Activated CD4-positive, CD25-positive, alpha-beta regulatory T cell treated with anti-CD3 and anti-CD28 coated beads, Interleukin-2, amount 50 U/mL, for 24 hours (primary cell): ENCODE measurements at places on chromosomes 5 and 9.

- no peak for ATAC-seq
Measured at GRCh38 chr5:10145923-10146401, 103.7 kb downstream of the ATPSCKMT start.

DNA sequence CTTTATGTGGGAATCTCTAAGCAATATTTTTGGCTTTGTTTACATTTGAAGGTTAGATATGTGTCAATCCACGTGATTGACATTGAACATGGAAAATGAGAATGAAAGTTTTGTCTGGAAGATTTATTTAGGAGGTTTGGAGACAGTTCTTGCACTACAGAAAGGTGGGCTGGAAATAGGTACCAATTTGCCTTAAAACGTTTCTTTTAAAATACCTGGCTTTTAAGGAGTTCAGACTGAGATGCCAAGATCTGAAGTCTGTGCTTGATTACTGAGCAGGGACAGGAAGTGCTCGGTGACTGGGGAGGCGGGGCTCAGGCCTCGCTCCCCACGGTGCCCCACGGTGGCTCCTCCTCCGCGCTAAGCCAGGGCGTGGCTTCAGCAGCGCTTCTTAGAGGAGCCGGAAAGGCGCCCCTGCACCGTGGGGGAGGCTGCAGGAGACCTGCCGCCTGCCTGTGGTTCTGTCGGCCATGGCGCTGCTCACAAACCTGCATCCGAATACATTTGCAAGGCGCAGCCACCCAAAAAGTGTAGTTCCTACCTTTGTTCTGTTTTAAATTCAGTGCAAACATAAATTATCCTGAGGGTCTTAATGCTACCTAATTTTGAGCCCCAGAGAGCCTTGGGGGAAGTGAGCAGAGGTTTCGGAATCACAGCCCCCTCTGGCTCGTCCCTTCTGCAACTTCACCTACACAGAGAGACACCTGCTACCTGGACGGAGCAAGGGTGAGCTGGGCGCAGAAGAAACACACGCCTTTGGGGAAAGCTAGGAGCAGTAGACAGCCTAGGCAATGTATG lies 49.2 kb downstream of the USP20 start:
- ATAC-seq: peak; percentile 55

DNA sequence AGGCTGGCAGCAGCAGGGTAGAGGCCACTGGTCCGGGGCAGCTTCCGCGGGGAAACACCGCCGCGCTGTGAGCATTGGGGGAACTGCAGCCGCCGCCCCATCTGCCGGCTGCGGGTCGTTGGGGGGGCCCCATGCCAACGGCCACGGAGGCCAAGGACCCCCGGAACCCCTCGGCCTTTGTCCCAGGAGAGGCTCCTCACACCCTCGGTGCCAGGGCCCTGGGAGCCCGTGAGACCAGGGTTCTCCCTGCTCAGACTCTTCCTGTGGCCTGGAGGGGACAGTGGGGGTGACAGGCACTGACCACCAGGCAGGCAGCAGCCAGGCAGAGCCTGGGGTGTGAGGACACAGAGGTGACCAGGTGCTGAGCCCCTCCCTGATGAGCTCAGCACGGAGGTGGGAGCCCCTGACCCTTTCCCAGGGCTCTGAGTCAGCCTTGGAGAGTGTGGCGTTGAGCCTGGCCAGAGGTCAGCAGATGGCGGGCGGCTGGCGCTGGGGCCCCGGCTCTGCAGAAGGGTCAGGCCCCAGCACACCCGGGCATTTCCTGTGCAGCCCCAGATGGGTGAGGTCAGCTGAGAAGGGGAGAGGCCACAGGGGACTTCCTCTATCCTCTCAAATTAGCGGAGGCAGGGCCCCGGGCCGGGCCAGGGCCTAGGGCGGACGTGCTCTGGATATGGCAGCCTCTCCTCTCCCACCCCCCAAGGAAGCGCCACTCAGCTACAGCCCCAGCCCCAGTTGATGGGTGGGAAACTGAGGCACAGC lies 17.9 kb upstream of the EGFL7 start:
- peak; percentile 87 for ATAC-seq

GRCh38 chr5:109649318-109649717 lies 40.4 kb upstream of the MAN2A1 start:
- ATAC-seq: no peak

DNA sequence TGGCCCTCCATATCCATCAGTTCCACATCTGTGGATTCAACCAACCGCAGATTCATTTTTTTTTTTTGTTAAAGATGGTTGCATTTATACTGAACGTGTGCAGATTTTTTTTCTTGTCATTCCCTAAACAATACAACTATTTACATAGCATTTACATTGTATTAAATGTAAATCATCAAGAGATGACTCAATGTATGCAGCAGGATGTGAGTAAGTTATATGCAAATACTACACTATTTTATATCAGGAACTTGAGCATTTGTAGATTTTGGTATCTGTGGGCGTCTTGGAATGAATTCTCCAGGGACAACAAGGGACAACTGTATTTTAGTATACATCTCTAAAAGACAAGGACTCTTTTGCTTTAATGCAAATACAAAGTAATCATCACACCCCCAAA lies 299.2 kb upstream of the ZNF608 start:
- ATAC-seq: no peak

DNA sequence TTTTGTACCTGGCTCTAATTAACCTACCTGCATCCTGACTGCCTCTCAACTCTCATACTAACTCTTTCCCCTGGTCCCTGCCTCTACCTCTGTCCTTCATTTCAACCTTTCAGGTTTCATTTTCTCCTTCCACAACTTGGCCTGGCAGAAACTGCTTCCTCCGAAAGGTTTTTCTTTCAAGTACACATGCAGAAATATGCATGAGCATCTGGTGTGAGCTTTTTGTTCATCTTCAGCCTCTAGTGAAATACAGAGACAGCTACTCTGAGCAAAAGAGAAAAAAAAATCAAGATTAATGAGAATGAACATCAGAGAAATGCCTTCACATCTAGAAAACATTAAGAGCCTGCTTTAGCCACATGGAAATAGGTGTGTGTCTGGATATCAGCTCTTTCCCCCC lies 297.9 kb upstream of the PCSK5 start:
- no peak for ATAC-seq

DNA sequence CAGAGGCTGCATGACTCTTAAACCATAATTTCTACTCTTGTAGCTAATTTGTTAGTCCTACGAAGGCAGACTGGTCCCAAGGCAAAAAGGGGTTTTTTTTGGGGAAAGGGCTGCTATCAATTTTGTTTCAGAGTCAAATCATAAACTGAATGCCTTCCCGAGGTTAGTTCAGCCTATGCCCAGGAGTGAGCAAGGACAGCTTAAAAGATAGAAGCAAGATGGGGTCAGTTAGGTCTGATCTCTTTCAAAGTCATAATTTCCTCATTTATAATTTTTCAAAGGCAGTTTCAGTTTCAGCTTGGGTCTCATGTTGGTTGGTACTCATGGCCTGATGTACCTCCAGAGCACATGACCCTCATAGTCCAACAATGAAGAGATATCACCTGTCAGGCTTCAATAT lies 7.9 kb upstream of the RXFP3 start:
- no peak for ATAC-seq

DNA sequence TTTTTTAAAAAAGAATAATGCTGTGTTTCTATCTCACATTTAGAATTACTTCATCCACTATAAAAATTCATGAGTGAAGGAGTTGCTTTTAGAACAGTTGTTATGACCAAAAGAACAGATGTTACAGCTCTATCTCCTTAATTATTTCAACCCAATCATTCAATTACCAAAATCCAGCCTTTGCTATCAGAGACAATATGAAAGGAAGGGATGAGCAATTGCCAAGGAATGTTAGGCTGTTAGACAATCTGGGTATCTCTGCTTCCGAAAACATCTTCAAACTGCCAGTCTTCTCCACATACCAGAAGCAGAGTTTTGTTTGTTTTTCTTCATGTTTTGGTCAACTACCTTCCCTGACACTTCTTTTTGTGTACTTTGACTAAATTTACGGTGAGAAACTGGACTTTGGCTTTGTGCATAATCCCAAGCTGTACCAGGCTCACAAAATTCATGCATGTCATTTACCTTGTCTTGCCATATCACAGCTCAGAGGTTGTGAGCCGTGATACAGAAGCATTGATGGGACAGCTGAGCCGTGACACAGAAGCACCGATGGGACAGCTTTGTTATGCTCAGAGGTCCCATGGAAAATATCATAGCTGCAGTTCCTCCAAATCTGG lies 405.5 kb downstream of the KIF4B start:
- ATAC-seq: no peak

DNA sequence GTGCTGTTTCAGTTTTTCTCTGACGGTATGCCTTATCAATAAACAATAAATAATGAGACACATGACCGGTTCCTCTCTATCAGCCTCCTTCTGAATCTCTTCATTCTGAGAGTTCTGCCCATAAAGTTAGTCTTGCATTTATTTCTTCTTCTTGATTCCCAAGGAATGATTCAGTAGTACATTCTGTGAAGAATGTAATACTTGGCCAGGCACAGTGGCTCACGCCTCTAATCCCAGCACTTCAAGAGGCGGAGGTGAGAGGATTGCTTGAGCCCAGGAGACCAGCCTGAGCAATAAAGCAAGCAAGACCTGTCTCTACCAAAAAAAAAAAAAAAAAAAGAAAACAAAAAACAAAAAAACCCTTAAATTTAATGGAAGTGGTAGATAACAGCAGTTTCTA lies 53.9 kb downstream of the PAM start:
- ATAC-seq: no peak

DNA sequence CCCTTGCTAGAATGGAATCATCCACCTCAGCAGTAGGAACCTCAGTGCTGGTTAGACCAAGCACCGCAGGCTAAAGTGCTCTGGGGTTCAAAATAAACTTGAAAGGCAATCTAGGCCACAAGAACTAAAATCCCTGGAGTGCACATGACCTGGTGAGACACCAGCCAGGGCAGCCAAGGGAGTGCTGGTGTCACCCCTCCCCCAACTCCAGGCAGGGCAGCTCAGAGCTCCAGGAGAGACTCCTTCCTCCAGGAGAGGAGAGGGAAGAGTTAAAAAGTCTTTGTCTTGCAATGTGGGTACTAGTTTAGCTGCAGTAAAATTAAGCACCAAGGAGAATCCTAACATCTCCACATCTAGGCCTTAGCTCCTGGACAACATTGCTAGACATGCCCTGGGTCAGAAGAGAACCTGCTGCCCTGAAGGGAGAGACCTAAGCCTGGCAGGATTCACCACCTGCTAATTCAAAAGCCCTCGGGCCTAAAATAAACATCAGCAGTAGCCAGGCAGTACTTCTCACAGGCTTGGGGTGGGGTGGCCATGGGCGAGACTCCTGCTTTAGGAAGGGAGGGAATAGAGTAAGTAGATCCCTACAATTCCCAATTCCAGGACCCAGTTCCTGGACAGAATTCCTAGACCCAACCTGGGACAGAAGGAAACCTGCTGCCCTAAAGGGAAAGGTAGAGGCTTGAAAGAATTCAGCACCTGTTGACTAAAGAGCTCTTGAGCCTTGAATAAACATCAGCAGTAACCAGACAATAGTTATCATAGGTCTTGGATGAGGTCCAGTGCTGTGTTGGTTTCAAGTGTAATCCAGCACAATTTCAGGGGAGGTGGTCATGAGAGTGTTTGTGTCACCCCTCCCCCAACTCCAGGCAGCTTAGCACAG lies 25.8 kb downstream of the UGT3A2 start:
- ATAC-seq: no peak

DNA sequence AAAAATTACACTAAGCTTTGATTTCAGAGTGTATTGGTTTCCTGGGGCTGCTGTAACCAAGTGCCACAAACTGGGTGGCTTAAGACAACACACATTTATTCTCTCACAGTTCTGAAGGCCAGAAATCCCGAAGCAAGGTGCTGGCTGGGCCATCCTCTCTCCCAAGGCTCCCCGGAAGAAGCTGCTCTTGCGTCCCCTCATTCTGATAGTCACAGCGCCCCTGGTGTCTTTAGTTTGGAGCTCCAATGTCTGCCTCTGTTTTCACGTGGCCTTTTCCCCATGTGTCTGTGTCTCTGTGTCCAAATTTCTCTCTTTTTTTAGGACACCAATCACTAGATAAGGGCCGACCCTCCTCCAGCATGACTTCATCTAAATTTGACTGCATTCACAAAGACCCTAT lies 56.7 kb downstream of the ROPN1L start:
- no peak for ATAC-seq
